Naive thymus-derived CD4-positive, alpha-beta T cell (primary cell): ENCODE measurements at places on chromosomes 7 and 10. TPM values are rescaled to one million over a fixed set of nuclear protein-coding genes. Genes with fewer than 3 reads are reported as not detected.

GRCh38 chr7:70660819-70661191 lies 471.1 kb upstream of the GALNT17 start:
- no peak overlapping the region for H3K27ac ChIP-seq
- no peaks in the 10 kb centered on the region for H3K27me3 ChIP-seq
- H3K4me3 ChIP-seq, result no peak overlapping the region
- peaks cover 29% of the 10 kb centered on the region for H3K4me1 ChIP-seq
- no peak for DNase-seq
- H3K36me3 ChIP-seq, result no peaks in the 10 kb centered on the region

GRCh38 chr7:34497153-34497777 lies 160.8 kb upstream of the NPSR1 start:
- no peaks in the 10 kb centered on the region for H3K36me3 ChIP-seq
- H3K4me3 ChIP-seq, result no peak overlapping the region
- no peaks in the 10 kb centered on the region for H3K27me3 ChIP-seq
- no peaks in the 10 kb centered on the region for H3K4me1 ChIP-seq

- DNase-seq, result no peak
- no peak overlapping the region for H3K4me3 ChIP-seq
- H3K36me3 ChIP-seq, result no peaks in the 10 kb centered on the region
- no peaks in the 10 kb centered on the region for H3K4me1 ChIP-seq
- no peaks in the 10 kb centered on the region for H3K27me3 ChIP-seq
- no peak overlapping the region for H3K27ac ChIP-seq
These were observed 507.8 kb downstream of the SORCS3 start for GRCh38 chr10:105148921-105149320.

The ZNF438 gene
- polyA plus RNA-seq, result 6.5 TPM

DNA sequence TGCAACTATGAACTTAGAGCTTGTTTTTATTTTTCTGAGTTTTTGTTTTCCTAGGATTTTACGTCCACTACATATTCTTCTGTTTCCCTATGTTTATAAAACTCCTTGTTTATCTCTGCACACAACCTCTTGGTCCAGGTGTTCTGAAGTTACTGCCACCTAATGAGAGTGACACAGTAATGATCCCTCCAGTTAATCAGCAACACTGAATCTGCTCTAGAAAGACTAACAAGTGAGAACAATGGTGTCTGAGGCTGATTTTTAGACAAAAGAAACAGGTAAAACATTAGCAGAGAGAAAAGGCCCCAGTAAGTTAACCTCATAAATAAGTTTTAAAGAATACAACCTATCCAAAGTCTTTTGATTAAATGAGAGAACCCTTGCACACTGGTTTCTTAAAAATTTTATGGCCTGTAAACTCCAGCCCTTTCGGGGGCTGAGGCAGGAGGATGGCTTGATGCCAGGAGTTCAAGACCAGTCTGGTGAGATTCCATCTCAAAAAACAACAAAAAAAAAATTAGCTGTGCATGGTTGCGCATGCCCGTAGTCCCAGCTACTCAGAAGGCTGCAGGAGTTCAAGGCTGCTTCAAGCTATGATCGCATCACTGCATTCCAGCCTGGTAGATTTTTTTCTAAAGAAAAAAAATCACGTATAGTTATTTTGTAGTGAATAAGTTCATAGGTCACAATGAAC lies 397.6 kb downstream of the MAGI2 start:
- H3K4me1 ChIP-seq, result no peaks in the 10 kb centered on the region
- H3K4me3 ChIP-seq, result no peak overlapping the region
- H3K36me3 ChIP-seq, result no peaks in the 10 kb centered on the region
- H3K27me3 ChIP-seq, result no peaks in the 10 kb centered on the region

DNA sequence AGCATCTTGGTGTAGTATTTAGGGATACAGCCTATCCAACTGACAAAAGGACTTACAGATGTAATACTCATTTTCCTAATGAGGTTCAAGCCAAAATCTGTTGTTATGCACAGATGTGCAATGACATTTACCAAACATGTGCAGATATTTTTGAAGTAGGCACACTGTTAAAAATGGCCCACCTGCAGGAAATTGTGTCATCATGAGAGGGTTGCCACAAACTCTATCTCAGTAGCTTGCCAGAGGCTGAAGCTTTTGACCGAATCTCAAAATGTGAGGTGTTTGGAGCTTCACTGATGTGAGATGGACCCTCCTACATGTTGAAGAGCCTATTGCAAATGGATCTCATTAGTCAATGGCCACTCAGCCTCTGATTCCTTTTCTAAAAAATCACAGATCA lies 89.7 kb upstream of the CSTF2T start:
- H3K4me1 ChIP-seq, result no peaks in the 10 kb centered on the region
- no peaks in the 10 kb centered on the region for H3K36me3 ChIP-seq
- H3K4me3 ChIP-seq, result no peak overlapping the region
- no peak overlapping the region for H3K27ac ChIP-seq
- DNase-seq, result no peak
- no peaks in the 10 kb centered on the region for H3K27me3 ChIP-seq

- H3K4me3 ChIP-seq, result peak overlapping the region; percentile 70
- DNase-seq, result no peak
- H3K27me3 ChIP-seq, result no peaks in the 10 kb centered on the region
These were observed 7.9 kb downstream of the NUB1 start for GRCh38 chr7:151349507-151349853.

The SRRM3 gene
- not detected for polyA plus RNA-seq

- no peak for DNase-seq
- H3K36me3 ChIP-seq, result peaks cover 10% of the 10 kb centered on the region
- peaks cover 69% of the 10 kb centered on the region for H3K4me1 ChIP-seq
- H3K4me3 ChIP-seq, result peak overlapping the region; percentile 19
- peak overlapping the region; percentile 59 for H3K27ac ChIP-seq
These were observed 208.3 kb downstream of the CELF2 start for GRCh38 chr10:11225935-11226334.
